Left ventricle myocardium superior (tissue), 1 donor: ENCODE measurements at places on chromosomes 2 and 18. TPM values are rescaled to one million over a fixed set of nuclear protein-coding genes. Genes with fewer than 3 reads are reported as not detected.

- DNase-seq = no peak
Measured at GRCh38 chr2:85853499-85854165, 35.2 kb downstream of the ST3GAL5 start.

DNA sequence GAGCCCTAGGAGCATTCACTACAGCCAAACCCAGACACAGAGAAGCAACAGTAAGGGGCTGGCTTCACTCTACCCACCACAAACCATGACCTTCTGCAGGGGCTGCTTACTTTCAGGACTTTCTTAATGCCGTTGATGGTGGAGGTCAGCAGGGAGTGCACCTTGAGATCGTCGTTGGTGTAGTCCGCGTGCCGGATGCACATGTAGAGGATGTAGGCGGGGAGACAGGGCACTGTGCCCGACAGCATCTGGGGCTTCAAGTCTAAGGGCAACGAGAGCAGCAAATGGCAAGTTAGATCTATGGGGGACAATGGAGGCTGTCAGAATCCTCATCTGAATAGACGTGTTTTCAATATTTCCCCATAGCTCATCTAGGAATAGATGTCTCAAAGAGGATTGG lies 29.8 kb upstream of the ACAA2 start:
- DNase-seq = no peak

GRCh38 chr2:9653485-9654271 lies 22.9 kb upstream of the YWHAQ start:
- DNase-seq = no peak

GRCh38 chr2:73703675-73704074 lies 33.5 kb downstream of the TPRKB start:
- DNase-seq = no peak

- DNase-seq = no peak
Measured at GRCh38 chr2:205982776-205983327, 103.1 kb downstream of the INO80D start.

DNA sequence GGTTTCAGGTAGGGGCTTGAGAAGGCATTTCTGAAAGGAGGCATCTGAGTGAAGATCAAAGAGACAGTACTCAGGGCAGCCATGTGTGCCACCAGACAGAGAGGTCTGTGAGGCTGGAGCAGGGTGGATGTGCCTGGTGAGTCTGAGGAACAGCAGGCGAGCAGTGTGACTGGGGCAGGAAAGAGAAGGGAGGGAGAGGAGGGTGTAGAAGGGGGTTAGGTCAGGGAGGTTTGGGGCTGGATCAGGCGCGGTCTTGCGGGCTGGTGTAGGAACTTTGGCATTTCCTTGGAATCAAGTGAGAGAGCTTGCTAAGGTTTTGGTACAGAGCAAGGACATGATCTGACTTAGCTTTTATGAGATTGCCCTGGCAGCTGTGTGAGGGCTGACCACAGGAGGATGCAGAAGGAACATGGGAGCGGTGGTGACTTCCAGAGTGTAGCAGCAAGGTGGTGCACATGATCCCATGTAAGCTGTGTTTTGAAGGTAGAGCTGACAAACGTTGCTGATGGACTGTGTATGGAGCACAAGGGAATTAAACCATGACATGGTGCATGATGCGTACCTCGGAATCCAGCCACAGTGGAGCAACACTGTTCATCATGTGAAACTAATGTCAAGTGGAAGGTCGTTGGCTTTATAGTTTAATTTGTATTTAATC lies 13.9 kb downstream of the RAB31 start:
- DNase-seq = no peak

DNA sequence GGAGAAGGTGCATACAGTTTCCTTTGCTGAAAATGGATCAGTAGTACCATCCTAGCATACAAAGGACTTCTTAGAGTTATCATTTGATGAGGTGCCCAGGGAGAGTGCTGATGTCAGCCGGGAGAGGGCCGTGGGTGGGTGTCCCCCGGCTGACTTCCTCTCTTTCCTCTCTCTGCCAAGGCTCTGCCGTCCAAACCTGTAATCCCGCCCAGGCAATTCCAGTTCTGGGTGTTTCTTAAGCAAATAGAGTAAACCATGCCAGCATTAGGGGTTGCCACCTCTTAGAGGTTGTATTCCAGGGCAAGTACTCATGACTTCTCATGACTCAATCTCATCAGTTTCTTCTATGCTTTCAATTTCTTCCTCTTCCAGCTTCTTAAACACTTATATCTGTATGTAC lies 117.2 kb downstream of the GATA6 start:
- peak; percentile 31 for DNase-seq

DNA sequence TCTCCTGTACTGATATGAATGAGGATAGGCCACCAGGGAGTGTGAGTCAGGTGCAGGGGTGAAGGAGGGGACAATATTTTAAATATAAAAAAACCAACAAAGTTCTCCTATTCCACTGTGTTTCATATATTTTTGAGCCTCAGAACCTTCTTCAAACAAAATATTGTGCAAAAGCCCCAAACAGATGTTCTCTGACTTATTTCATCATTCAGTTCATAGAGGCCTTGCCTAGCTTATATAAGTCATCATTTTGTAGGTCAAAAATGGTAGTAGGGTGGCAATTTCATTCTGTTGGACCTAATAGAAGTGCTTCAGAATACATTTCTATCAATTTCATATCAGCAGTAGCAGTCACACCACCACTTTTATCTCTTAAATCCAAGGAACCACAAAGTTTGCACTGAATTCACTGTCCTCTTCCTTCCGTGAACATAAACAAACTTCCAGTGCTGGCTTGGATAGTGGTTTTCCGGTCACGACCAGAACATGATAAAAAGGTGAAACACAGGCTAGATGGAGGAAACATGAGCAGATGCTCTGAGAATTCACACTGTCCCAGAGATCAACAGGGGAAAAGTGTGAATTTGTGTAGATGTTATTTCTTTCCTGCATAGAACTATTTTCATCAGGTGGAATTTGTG lies 99.1 kb downstream of the EN1 start:
- no peak for DNase-seq

GRCh38 chr18:46830633-46831032 lies 73.8 kb upstream of the ST8SIA5 start:
- no peak for DNase-seq

DNA sequence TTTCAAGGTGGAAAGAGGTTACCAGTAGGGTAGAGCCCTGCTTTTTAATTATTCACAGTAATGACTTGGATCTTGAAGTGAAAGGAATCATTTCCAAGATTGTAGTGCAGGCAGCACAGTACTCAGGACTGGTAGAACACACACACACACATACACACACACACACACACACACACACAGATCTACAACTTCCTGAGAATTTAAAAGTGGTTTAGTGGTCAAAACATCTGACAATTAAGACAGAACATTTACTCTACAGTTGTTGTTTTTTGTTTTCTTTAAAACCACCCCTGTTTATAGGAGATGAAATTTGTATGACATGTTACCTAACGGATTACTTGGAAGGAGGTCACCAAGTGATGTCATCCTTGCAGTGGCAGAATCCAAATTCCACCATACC lies 146.7 kb upstream of the VRK2 start:
- DNase-seq = no peak

DNA sequence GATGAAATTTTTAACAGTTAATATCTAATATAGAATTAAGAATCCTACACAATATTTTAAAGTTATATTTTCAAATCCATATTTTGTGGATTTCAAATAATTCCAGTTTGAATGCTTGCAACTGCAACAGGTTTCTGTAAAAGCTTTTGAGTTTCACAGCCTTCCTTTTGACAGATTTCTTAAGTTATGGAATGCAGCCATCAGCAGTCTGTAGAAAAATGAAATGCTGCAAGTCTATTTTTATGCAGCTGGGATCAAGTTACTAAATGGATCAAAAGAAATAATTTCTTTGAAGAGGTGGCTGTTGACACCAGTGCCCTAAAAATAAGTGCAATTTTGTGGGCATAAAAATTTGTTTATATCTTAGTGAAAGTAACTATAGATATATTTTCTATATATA lies 657.2 kb downstream of the NRXN1 start:
- DNase-seq = no peak

- DNase-seq = no peak
Measured at GRCh38 chr18:26504831-26505230, 43.5 kb downstream of the KCTD1 start.

Gene GREB1L
- 7.2 TPM for total RNA-seq

Gene BCL11A
- total RNA-seq = 31.2 TPM

Gene SGPP2
- total RNA-seq = 30.6 TPM

Gene SPC25
- 0.55 TPM for total RNA-seq

Gene SMC6
- 14.2 TPM for total RNA-seq

Gene LHCGR
- total RNA-seq = 0.10 TPM

Gene HOXD10
- not detected for total RNA-seq
